Activated T-cell treated with anti-CD3 and anti-CD28 coated beads, Interleukin-2, amount 50 U/mL, for 72 hours (primary cell): ENCODE measurements at places on chromosomes 12 and 14. TPM values are rescaled to one million over a fixed set of nuclear protein-coding genes. Genes with fewer than 3 reads are reported as not detected.
A peak's percentile ranks its signal among the peaks of the same experiment; 100 is the strongest.

GRCh38 chr14:33940561-33941011 is 10.3 kb downstream of the EGLN3 start:
- no peak overlapping the region for H3K4me3 ChIP-seq
- no peaks in the 10 kb centered on the region for H3K4me1 ChIP-seq
- H3K36me3 ChIP-seq = no peaks in the 10 kb centered on the region
- H3K27me3 ChIP-seq = peaks cover 6% of the 10 kb centered on the region
- no peak overlapping the region for H3K27ac ChIP-seq

GRCh38 chr14:105311838-105312237 is 2.7 kb upstream of the PACS2 start:
- no peak for DNase-seq
- H3K4me1 ChIP-seq = peaks cover 34% of the 10 kb centered on the region
- H3K4me3 ChIP-seq = no peak overlapping the region
- no peaks in the 10 kb centered on the region for H3K27me3 ChIP-seq

- no peak overlapping the region for H3K4me3 ChIP-seq
- H3K27ac ChIP-seq = no peak overlapping the region
- H3K36me3 ChIP-seq = peaks cover 6% of the 10 kb centered on the region
- H3K27me3 ChIP-seq = peaks cover 23% of the 10 kb centered on the region
- no peak for DNase-seq
Measured at GRCh38 chr12:104204690-104205480, 10.7 kb upstream of the TXNRD1 start.

DNA sequence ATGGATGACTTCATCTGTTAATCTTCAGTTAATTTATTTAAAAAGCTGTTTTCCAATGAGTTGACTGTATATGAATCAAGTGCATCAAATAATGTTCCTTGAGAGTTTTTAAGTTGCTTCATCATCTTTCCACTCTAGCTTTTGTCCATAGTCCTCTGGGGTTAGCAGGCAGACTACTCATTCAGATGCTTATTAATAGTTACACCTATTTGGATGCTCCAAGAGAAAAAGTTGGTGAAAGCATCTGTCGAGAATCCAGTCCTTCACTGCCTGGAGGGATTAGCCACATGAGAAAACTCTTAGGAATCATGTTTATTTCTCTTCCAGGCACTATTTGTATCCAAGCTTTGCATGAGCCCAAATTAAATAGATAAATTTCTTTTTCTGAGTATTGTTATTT is 70.2 kb downstream of the DACT1 start:
- no peaks in the 10 kb centered on the region for H3K36me3 ChIP-seq
- peaks cover 7% of the 10 kb centered on the region for H3K27me3 ChIP-seq
- H3K4me3 ChIP-seq = no peak overlapping the region
- no peak overlapping the region for H3K27ac ChIP-seq

DNA sequence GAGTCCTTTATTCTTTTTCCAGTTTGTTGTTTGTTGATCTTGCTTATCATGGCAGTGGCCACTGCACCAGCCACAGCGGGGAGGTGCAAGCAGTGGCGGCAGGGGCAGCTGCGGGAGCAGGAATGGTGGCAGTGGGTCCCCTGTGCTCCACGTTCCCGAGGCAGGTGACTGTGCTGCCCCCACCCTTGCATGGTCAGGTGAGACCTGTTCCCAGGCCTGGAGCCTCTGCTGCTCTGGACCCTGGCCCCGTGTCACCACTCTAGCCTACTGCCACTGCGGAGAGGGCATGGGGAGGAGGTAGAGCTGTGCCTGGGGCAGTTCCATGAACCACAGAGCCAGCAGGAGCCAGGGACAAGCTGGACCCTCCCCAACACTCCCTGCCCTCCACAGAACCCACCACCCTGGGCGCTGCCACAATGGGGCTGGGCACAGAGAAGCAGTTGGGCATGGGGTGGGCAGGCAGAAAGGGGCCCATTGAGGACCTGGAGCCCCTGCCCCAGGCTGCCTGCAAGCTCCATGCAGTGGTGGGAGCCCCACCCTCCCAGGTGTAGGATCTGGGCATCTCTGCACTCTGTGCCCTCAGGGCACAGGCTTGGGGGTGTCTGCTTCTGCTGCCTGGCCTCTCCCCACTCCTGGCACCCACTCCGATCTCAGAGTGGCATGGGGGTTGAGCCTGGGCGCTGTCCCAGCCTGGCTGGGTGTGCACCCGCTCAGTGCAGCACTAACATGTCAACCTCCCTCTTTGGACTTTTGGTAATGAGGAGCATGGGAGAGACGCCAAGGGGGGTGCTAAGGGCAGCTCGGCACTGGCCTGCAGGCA is 23.1 kb upstream of the WDR20 start:
- no peak for DNase-seq
- H3K27me3 ChIP-seq = peaks cover 12% of the 10 kb centered on the region
- H3K4me1 ChIP-seq = no peaks in the 10 kb centered on the region
- H3K4me3 ChIP-seq = no peak overlapping the region

- H3K4me1 ChIP-seq = no peaks in the 10 kb centered on the region
- no peaks in the 10 kb centered on the region for H3K27me3 ChIP-seq
- H3K4me3 ChIP-seq = no peak overlapping the region
Measured at GRCh38 chr14:31920989-31921650, 156.0 kb upstream of the ARHGAP5 start.

DNA sequence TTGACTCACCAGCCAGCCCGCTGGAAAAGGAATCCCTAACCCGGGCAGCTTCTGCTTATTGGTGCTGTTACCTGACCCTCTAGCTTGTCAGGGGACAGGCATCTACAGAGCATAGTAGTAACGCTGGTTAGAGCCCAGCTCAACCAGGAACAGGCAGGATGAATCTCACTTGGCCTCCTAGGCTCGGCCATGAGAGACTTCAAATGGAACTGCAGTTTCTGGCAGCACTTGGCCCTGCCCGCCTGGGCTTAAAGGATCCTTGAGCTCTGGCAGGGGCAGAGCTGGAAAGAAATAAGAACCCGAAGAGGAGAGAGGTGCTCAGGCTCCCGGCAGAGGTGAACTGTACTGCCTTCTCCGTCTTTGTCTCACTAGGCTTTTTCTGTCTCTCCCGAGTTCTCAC is 2.3 kb upstream of the LHX5 start:
- H3K27me3 ChIP-seq = peaks cover 84% of the 10 kb centered on the region
- peaks cover 18% of the 10 kb centered on the region for H3K4me1 ChIP-seq
- no peaks in the 10 kb centered on the region for H3K36me3 ChIP-seq
- H3K4me3 ChIP-seq = peak overlapping the region; percentile 56
- no peak for DNase-seq
- no peak overlapping the region for H3K27ac ChIP-seq

DNA sequence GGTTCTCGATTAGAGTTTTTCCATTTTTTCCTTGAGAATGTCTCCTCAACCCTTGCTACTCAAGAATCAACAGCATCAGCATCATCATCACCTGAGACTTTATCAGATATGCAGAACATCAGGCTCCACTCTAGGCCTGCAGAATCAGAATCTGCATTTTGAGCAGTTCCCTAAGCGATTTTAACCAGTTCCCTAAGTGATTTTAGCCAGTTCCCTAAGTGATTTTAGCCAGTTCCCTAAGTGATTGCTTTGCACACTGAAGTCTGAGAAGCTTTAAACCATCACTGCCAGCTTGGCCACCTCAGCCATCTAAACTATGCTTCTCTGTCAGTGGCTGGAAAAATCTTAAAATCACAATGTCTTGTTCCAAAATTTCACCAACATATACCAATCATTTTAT is 29.4 kb upstream of the SLC38A1 start:
- no peaks in the 10 kb centered on the region for H3K27me3 ChIP-seq
- no peak overlapping the region for H3K4me3 ChIP-seq
- DNase-seq = no peak
- no peaks in the 10 kb centered on the region for H3K4me1 ChIP-seq
- H3K27ac ChIP-seq = no peak overlapping the region

DNA sequence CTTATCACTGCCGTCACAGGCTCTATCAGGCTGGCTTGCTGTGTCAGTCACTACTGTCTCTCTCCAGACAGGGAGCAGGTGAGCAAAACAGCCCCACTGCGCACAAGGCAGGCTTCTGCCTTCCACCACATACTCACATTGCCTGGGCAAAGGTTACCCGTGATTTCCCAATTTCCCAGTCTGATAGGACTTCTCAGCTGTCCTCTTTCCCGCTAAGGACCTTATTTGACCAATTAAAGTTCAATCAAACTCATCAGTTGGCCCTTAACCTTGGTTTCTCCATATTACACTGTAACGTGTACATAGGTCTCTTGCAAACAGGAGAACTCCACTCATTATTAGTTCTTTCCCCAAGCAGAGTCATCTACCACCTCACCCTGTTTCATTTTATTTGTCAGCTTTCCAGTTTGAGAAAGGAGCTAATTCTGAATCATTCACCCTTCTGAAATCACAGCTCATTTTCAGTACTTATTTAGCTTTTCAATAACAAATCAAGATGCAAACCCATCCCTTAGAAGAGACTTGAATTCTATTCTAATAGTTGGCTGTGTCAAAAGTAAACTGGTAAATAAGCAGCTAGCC is 170.8 kb downstream of the ESR2 start:
- peak; percentile 2 for DNase-seq
- H3K27me3 ChIP-seq = no peaks in the 10 kb centered on the region
- peak overlapping the region; percentile 3 for H3K27ac ChIP-seq
- H3K4me3 ChIP-seq = no peak overlapping the region

The GALC gene
- total RNA-seq = 40.3 TPM

The KRT4 gene
- total RNA-seq = not detected

The ITPR2 gene
- total RNA-seq = 44.3 TPM
